ENCODE measurements at places on chromosomes 11 and 22. TPM values are rescaled to one million over a fixed set of nuclear protein-coding genes. Genes with fewer than 3 reads are reported as not detected.

Gene OR10G4
- polyA plus RNA-seq, result not detected

Gene KRTAP5-9
- 0.19 TPM for polyA plus RNA-seq

Gene GPR83
- polyA plus RNA-seq, result 0.31 TPM

Gene TIMP3
- polyA plus RNA-seq, result 119 TPM

Gene KRTAP5-7
- polyA plus RNA-seq, result not detected

Gene FXYD2
- 2.7 TPM for polyA plus RNA-seq

Gene PGGHG
- polyA plus RNA-seq, result 9.5 TPM

Gene OR5B21
- not detected for polyA plus RNA-seq

Gene MS4A5
- polyA plus RNA-seq, result not detected

Data from muscle of leg (tissue), 16 donors.